ENCODE measurements at places on chromosomes 3 and 15.

GRCh38 chr15:65632780-65633375 is 11.1 kb downstream of the SLC24A1 start:
- DNase-seq: no peak

GRCh38 chr3:37963635-37964034 is 27.0 kb upstream of the VILL start:
- no peak for DNase-seq

DNA sequence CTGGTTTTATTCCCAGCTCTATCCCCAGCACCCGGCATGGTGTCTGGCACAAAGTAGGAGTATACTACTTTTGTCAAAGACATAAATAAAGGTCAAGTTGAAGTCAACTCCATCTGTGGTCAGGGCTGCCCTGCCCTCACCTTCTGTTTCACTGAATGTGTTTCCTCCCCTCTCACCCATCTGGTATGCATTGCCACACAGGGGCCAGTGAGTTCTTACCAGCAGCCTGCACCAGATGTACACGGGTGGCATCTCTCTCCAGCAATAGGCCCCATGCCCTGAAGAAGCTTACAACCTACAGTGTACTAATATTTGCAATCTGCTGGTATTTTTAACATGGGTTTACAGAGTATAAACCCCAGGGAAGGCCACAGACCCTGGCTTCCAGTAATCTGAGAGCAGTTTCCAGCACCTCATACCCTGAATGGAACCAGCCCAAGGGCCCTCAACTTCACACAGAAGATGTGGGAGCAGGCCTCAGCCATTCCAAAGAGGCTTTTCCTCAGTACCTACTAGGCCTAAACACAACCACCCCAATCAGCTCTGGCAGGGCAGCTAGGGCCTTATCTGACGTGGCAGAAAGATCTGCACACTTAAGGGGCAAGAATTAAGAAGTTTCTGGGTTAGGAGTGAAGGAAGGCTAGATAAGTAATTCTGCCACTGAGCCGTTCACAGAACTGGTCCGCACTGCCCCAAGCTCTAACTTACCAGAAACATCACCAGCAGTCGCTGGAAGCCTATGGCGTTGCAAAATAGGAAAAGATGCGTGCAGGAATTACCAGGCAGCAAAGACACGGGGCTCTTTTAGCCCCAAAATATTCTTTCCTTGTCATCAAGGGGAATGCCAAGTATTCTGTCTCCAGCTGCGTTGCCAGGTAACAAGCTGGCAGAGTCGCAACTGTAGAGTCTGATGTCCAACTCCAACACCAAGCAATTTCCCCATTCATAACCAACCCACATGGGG is 2.1 kb downstream of the IDH2 start:
- no peak for DNase-seq

GRCh38 chr15:45050587-45050986 is 27.6 kb downstream of the SORD start:
- no peak for DNase-seq

Data from activated CD4-positive, alpha-beta T cell treated with anti-CD3 and anti-CD28 coated beads for 48 hours (primary cell).